Stimulated activated CD8-positive, alpha-beta memory T cell treated with anti-CD3 and anti-CD28 coated beads, Interleukin-4, amount 100 ng/mL, for 4 hours (primary cell): ENCODE measurements at places on chromosomes 16 and 17.
A peak's percentile ranks its signal among the peaks of the same experiment; 100 is the strongest.

DNA sequence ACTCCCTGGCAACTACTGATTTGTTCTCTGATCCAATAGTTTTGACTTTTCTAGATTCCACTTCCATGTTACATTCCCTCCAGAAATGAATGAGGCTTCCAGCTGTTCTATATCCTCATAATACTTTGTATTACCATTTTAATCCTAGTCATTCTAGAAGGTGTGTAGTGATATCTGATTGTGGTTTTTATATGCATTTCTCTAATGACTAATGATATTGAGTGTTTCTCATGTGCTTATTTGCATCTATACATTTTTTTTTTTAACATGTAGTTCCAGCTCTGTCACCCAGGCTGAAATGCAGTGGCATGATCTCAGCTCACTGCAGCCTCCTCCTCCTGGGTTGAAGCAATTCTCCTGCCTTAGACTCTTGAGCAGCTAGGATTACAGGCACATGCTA lies 7.3 kb downstream of the ADGRG5 start:
- DNase-seq = no peak

- DNase-seq = no peak
Measured at GRCh38 chr16:9275816-9276354, 184.4 kb downstream of the HAPSTR1 start.

- no peak for DNase-seq
Measured at GRCh38 chr17:4005296-4006164, 41.3 kb upstream of the ATP2A3 start.

GRCh38 chr17:72518753-72519597 lies 398.2 kb downstream of the SOX9 start:
- DNase-seq = no peak

- no peak for DNase-seq
Measured at GRCh38 chr16:69313469-69313868, 2.3 kb downstream of the VPS4A start.

- no peak for DNase-seq
Measured at GRCh38 chr16:19548144-19548543, 7.4 kb upstream of the VPS35L start.

DNA sequence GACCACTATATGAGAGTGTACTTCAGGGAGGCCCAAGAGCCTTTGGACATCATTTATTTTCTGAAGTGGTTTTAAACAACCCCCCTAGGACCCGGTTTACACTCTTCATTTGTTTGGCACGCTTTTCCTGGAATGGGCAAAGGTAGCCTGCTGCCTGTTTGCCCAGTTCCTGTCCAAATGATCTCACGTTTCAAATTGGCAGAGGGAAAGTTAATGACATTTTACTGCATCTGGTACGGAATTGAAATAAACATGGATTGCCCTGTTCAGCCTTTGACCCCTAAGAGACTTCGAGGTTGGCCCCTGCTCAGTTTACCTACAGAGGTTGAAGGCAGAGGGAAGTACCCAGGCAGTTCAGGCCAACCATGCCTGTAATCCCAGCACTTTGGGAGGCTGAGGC lies 5.8 kb upstream of the RPRML start:
- DNase-seq = no peak

DNA sequence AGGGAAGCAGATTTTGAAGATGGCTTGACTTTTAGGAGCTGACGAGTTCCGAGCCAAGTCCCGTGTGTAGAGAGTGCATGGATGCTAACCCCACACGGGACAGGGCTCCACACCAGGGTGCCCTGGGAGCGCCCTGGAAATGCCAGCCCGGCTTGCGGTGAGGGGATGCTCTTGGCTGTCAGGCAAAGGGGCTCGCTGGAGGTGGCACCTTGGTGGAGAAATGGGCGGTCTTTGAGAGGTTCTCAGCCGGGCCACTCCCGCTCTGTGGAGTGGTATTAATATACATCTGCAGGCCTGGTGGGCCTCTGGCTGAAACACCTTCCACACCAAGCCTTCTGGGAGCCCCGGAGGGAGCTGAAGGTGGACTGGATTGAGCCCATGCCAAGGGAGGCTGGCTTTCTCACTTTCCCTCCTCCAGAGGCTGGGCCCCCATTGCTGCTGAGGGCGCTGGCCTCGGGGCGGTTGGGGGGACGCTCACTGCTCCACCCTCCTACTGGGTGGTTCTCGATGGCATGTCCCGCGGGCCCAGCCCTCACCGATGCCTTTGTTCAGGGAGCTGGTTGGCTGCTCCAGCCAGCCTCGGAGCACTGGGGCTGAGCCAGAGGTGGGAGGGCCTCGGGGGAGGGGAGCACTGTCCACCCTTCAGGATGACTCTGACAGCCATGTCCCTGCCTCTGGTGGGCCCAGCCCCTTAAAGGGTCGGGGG lies 210.3 kb downstream of the NTN1 start:
- DNase-seq = no peak

DNA sequence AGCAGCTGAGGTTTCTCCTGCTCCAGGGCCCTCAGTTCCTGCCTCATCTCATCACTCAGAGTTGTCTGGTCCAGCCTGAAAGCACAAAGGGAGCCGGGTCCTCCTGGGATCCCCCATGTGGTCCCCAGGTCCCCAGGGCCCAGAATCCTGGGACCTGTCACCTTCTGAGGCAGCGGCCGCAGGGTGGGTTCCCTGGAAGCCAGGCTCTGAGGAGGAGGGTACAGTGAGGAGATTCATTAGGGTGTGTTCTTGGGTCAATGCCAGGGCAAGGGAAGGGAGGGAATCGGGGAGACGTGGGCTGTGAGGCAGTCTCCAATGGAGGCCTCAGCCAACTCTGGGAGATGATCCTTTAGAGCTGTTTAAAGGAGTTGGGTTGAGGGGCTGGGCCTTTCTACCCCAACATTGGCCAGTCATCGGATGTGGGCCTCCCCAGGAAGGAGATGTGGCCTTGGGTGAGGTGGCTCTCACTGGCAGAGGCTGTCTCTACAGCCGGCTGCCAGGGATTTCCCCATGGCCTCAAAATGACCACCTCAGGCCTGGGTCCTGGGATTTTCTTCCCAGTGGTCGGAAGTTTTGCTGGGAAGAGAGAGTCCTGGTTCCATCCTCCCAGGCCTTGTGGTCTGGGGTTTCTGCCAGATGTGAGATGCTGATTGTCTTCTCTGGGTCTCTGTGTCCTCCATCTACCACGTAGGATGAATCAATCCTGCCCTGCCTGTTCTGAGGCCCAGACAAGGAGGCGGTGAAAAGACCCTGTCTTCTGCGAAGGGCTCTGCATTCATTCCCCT lies 47.3 kb downstream of the NLRP1 start:
- no peak for DNase-seq

DNA sequence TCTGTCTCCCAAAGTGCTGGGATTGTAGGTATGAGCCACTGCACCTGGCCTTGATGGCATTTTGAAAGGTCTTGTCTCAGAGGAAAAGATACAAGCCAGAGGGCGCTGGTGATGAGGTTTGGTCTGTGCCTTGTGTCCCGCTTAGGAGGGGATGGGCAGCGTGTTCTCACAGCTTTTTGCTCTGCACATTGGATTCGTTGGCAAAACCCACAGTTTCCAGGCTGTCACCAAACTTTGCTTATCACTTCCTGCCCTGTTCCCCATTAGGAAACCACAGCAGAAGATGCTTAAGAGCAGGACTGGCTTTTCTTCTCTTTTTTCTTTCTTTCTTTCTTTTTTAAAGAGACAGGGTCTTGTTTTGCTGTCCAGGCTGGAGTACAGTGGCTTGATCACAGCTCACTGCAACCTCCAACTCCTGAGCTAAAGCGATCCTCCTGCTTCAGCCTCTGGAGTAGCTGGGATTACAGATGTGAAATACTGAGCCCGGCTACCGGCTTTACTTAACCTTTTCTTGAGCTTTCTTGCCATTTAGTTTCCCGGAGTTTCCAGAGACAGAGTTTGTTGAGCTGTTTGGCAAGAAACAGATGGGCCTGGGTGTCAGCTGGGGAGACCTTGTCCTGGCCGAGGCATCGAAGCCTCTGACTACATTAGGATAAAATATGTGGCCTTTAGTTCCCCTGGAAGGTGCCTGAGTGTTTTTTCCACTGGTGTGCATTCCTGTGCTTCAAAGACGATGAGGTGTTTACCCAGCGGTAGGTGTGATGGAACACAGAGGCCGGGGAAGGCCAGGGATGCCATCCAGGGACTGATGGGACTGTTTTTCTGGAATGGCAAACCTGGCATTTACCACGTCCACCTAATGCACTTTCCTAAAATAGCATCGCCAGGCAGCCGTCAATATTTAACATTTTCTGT lies 112.9 kb downstream of the ABCC1 start:
- no peak for DNase-seq

GRCh38 chr17:62724398-62725146 lies 83.5 kb downstream of the MARCHF10 start:
- DNase-seq = peak; percentile 75

GRCh38 chr17:63833026-63833740 lies 5.7 kb upstream of the FTSJ3 start:
- no peak for DNase-seq

- no peak for DNase-seq
Measured at GRCh38 chr16:68310437-68310773, 341 bp downstream of the SLC7A6OS start.

GRCh38 chr16:17572145-17572544 lies 101.4 kb upstream of the XYLT1 start:
- DNase-seq = no peak
